ENCODE measurements at places on chromosomes 2 and 18. TPM values are rescaled to one million over a fixed set of nuclear protein-coding genes. Genes with fewer than 3 reads are reported as not detected.

LRRC30 gene
- not detected for total RNA-seq

PARD6G gene
- 3.0 TPM for total RNA-seq

UPP2 gene
- not detected for total RNA-seq

FSIP2 gene
- 1.2 TPM for total RNA-seq

TAF4B gene
- total RNA-seq: 15.6 TPM

RHOB gene
- total RNA-seq: 1,722 TPM

COQ10B gene
- total RNA-seq: 41.6 TPM

CMPK2 gene
- total RNA-seq: 31.1 TPM

ACMSD gene
- total RNA-seq: not detected

DNA sequence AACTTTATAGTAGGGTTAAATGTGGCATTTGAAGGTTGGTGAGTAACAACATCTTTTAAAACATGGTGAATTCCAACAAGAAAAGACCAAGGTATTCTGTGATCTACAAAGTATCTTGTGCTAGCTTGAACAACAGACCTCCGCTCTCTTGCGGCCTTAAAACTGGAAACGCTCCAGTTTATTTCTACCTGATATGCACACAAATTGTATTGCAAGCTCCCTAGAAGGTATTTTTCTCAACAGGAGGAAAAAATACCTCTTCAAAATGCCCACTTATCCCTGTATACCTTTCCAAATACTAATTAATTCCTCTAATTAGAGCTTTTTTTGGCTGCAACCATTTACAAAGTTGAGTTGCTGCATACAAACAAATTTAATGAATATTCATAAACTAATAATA lies 69.5 kb downstream of the KCNH7 start:
- no peaks in the 10 kb centered on the region for H3K36me3 ChIP-seq
- no peaks in the 10 kb centered on the region for H3K4me1 ChIP-seq
- H3K4me3 ChIP-seq: no peak overlapping the region

GRCh38 chr2:169007941-169008340 lies 23.2 kb downstream of the ABCB11 start:
- no peak overlapping the region for H3K4me3 ChIP-seq
- H3K27ac ChIP-seq: no peak overlapping the region
- H3K27me3 ChIP-seq: no peaks in the 10 kb centered on the region
- H3K4me1 ChIP-seq: no peaks in the 10 kb centered on the region
- no peaks in the 10 kb centered on the region for H3K36me3 ChIP-seq
- no peak for DNase-seq

DNA sequence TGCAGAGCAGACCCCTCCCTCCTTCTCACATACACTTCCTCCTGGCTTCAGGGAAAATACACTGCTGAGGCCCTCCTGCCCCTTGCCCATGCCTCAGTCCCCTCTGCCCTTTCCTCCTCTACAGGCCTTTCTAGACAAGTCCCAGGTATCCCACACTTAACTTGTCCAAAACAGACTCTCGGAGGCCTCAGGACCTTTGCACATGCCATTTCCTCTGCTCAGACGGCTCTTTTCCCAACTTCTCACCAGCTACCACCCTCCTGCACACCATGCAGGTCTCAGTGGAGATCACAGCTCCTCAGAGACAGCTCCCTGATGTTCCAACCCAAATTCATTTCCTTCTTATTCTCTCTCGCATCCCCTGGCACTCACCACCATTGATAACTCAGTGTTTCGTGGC lies 11.7 kb downstream of the TBC1D8 start:
- no peak overlapping the region for H3K27ac ChIP-seq
- H3K4me1 ChIP-seq: peaks cover 8% of the 10 kb centered on the region
- no peaks in the 10 kb centered on the region for H3K36me3 ChIP-seq
- no peaks in the 10 kb centered on the region for H3K27me3 ChIP-seq

DNA sequence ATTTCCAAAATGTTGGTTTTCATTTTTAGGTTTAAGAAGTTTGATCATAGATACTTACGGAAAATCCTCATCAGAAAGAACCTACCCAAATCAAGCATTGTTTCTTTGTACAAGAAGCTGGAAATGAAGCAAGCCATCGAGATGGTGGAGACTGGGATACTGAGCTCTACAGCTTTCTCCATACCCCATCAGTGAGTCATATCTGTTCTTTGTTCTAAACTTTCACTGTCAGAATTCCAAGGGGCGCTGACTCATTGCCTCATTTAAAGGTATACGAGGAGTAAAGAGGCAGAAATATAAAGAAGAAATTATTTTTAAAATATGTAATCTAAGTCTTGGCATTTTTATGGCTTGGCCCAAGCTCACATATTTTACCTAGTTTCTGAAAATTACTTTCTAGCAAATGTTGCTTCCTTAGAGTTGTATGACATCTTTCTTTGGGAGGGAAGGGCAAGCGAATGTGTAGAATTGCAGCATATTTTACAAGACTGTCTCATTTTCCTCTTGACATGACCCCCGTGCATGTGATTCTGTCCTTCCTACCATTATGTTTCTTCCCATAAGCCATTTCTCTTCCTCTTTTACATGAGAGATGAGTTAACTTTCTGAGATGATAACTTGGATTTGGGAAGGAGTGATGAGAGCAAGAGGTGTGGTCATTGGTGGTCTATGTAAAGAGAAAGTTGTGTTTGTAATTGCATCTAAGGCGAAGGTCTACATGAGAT lies 41.2 kb downstream of the SLC9A4 start:
- no peak overlapping the region for H3K4me3 ChIP-seq
- no peak overlapping the region for H3K27ac ChIP-seq
- peaks cover 4% of the 10 kb centered on the region for H3K4me1 ChIP-seq
- peak; percentile 9 for DNase-seq
- H3K27me3 ChIP-seq: no peaks in the 10 kb centered on the region
- H3K36me3 ChIP-seq: no peaks in the 10 kb centered on the region

DNA sequence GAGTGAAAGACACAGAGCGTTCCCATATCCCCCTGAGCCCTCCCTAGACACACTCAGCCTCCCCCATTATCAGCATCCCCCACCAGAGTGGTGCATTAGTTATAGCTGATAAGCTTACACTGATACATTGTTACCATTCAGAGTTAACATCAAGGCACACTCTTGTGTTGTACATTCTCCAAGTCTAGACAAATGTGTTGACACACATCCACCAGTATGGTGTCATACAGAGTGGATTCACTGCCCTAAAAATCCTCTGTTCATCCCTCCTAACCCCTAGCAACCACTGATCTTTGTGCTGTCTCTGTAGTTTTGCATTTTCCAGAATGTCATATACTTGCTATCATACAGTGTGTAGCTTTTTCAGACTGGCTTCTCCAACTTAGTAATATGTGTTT lies 78.0 kb upstream of the RPL31 start:
- H3K36me3 ChIP-seq: no peaks in the 10 kb centered on the region
- peaks cover 6% of the 10 kb centered on the region for H3K4me1 ChIP-seq
- DNase-seq: no peak

- no peaks in the 10 kb centered on the region for H3K36me3 ChIP-seq
- H3K4me1 ChIP-seq: no peaks in the 10 kb centered on the region
- no peak for DNase-seq
- H3K4me3 ChIP-seq: no peak overlapping the region
Observed at GRCh38 chr2:73703675-73704074, 33.5 kb downstream of the TPRKB start.

- peaks cover 41% of the 10 kb centered on the region for H3K4me1 ChIP-seq
- no peak overlapping the region for H3K4me3 ChIP-seq
- H3K27ac ChIP-seq: peak overlapping the region; percentile 45
- DNase-seq: no peak
- no peaks in the 10 kb centered on the region for H3K36me3 ChIP-seq
Observed at GRCh38 chr2:42909966-42910365, 117.6 kb upstream of the HAAO start.

DNA sequence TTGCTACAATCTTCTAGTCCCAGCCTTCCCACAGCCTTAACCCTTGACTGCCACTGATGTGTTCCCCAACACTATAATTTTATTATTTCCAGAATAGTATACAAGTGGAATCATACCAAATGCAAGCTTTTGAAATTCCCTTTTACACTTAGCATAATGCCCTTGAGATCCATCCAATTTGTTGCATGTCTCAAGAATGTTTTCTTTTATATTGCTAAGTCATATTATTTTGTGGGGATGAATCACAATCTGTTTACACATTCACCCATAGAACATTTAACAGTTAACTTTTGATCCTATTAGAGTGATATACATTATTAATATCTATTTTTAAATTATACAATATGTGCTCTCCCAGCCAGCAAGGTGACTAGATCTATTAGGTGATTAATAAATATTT lies 74.3 kb upstream of the KYNU start:
- no peak overlapping the region for H3K4me3 ChIP-seq
- H3K36me3 ChIP-seq: no peaks in the 10 kb centered on the region
- no peak overlapping the region for H3K27ac ChIP-seq
- no peaks in the 10 kb centered on the region for H3K4me1 ChIP-seq

DNA sequence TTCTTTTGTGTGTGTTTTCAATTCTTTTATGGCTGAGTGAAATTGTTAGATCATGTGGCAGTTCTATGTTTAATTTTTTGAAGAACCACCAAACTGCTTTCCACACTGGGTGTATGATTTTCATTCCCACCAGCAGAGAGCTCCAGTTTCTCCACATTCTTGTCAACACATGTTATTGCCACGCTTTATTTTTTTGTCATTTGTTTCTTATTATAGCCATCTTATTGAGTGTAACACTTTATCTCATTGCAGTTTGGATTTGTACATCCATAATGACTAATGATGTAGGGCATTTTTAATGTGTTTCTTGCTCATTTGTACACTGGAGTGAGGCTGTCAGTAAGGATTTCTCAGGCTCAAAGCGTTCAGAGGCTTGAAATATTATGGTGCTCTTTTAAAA lies 184.2 kb downstream of the PIEZO2 start:
- H3K27ac ChIP-seq: no peak overlapping the region
- H3K36me3 ChIP-seq: no peaks in the 10 kb centered on the region
- H3K4me3 ChIP-seq: no peak overlapping the region
- DNase-seq: no peak

DNA sequence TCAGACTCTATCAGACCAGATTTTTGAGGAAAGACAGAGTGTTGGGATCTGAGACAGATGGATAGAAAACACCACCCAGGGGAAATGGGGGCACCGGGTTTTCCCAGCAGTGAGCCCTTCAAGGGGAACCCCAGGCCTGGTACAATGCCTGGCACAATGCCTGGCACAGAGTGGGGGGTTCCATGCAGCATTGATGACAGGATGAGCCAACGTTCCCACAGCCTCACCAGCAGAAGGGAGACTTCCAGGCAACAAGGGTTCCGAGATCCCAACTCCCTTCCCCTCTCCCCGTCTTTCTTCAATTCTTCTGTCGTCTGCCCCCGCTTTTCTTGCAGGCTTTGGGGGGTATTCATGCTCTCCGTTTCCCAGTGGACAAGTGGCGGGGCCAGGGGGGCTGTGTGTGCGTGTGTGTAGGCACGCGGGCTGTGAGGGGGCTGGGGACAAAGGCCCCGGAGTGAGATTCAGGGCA lies 132.1 kb upstream of the HAAO start:
- no peak for DNase-seq
- H3K36me3 ChIP-seq: no peaks in the 10 kb centered on the region
- H3K27ac ChIP-seq: peak overlapping the region; percentile 99
- H3K4me1 ChIP-seq: peaks cover 59% of the 10 kb centered on the region
- H3K27me3 ChIP-seq: no peaks in the 10 kb centered on the region

DNA sequence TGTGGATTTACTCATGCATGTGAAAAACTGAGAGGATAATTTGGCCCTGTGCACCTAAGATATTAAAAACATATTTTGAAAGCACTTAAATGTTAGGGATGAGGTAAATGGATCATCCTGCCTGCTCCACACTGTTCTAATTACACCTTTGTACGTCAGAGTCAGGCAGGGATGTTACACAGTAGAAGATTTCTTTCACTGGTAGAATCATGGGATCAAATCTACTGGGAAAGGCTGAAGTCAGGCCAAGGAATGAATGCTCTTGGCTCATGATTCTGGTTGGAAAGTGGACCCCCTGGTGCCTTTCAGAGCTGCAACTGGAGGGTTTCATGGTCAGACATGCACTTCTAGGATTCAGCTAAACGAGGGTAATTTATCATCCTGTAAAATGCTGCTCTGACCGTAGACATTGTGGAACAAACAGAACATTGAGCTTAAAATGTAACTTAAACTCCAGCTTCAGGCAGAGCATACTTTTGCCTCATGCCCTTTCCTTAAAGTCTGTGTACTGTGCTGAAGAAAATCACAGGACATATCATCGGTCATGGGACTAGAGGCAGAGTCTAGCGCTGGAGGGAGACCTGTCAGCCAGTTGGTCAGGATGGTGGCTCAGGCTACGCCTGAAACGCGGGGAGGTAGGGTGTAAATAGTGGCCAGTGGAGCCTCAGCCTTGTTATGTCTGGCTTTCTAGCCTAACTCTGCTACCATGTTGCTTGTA lies 4.9 kb downstream of the KCNE4 start:
- no peak for DNase-seq
- H3K27me3 ChIP-seq: no peaks in the 10 kb centered on the region
- H3K27ac ChIP-seq: peak overlapping the region; percentile 86
- H3K4me3 ChIP-seq: peak overlapping the region; percentile 71
- no peaks in the 10 kb centered on the region for H3K36me3 ChIP-seq
- H3K4me1 ChIP-seq: peaks cover 17% of the 10 kb centered on the region

DNA sequence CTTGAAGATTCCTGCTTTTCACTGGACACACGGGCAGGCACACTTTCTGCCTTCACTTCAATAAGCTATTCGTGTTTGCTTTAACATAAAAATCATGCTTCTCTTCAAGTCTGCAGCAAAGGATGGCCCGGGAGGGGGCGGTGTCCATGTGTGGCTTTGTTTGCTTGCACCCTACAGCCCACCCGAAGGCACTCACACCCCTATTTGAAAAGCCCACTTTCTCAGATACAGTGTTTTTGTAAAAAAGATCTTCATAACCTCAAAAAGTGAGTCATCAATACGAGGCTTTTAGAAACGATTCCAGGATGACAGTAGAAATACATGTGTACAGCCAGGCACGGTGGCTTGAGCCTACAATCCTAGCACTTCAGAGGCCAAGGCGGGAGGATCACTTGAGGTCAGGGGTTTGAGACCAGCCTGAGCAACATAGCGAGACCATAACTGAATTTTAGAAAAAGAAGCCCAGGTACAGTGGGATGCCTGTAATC lies 36.5 kb upstream of the HPCAL1 start:
- no peak overlapping the region for H3K27ac ChIP-seq
- no peak for DNase-seq
- H3K4me3 ChIP-seq: no peak overlapping the region
- H3K4me1 ChIP-seq: peaks cover 3% of the 10 kb centered on the region
- no peaks in the 10 kb centered on the region for H3K36me3 ChIP-seq

DNA sequence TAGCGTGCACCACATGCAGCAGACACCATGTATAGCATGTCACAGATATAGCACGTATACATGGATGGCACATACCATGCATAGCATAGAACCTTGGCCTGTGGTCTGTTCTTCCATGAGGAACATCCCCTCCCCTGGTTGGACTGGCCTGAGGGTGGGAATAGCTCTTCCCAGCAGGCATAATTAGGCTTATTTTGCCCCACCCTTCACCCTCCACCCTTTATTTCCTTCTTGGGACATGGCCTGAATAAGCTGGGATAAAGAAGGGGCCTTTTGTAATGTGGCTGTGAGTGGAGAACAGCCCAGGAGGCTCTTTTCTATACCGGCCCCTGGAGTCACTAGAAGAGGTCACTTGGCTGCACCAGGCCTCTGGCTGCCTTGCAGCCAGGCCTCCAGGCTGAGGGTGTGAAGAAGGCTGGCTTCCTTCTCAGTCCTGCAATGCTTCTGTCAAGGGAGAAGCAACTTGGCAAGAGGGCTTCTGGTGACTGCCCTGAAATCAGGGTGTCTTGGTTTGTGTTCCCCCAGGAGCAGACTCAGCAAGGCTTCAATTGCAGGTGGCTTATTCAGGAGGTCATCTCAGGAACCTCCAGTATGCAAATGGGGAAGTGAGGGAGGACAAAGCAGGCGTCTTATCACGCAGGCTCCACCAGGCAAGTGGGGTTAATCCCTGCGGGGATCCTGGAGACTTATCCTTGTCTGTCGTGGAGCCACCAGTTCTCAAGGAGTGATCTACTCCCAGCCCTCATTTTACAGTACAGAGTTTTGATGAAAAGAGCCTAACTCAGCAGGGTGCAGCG lies 68.2 kb downstream of the HS6ST1 start:
- H3K36me3 ChIP-seq: no peaks in the 10 kb centered on the region
- H3K27me3 ChIP-seq: no peaks in the 10 kb centered on the region
- no peak overlapping the region for H3K27ac ChIP-seq
- H3K4me3 ChIP-seq: no peak overlapping the region
